ENCODE measurements at places on chromosomes 11 and 22.

DNA sequence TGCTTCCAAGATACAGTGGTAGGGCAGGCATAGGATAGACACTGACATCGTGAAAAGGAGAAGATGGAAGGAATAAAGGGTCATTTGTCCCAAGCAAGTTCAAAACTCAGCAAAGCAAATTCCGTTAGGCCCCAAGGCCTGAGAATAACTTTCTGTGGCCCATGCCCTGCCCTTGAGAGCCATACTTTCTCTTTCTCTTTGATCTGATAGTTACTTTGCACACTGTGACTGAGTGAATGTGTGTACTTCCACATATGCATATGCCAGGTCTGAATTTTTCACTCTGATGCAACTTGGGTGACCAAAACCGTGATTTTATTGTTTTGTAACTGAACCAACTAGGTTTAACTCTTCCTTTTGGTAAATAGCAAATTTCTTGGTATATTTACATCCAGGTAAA, 371.5 kb downstream of the RAB38 start:
- DNase-seq = no peak

- no peak for DNase-seq
Measured at GRCh38 chr22:42317691-42318547, 47.5 kb upstream of the TCF20 start.

DNA sequence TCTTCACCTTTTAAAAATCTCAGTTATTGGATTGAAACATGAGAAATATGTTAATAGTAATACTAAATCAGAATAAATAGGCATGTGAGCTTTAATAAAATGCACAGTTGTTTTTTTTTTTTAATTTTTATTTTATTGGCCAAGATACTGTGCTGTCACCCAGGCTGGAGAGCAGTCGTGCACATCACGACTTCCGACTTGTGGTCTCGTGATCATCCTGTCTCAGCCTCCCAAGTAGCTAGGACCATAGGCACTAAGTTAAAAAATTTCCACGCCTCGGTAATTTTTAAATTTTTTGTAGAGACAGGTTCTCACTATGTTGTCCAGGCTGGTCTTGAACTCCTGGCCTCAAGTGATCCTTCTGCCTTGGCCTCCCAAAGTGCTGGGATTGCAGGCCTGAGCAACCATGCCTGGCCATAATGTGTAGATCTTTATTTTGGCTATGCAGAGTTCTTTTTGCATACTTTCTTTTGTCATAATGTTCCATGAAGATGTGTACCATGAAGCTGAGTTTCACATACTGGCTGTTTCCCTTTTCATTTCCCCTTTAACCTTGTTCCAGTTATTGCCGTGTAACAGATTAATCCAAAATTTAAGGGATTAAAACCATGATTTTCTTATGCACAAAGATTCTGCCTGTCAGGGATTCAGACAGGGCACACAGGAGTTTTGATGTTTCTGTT, 16.0 kb downstream of the CAPRIN1 start:
- no peak for DNase-seq

GRCh38 chr11:126111458-126112116, 48.9 kb upstream of the CDON start:
- DNase-seq = no peak

DNA sequence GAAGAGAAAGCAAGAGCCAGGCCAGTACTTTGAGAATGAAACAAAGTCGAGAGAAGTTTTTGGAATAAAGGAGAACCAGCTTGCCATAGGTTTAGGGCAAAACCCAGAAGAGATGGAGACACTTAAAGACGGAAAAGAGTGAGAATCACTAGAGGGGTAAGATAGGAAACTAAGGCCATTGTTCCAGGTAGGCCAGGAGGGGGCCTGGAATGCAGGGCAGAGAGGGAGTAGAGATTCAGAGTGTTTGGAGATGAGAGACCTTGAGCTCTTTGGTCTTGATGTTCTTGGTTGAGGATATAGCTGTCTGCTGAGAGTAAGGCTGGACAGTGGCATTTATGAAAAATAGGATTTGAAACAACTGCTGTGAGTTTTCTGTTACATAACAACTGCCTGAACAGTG, 263.3 kb upstream of the POU2AF2 start:
- no peak for DNase-seq

GRCh38 chr11:87451395-87451794, 413.7 kb downstream of the TMEM135 start:
- DNase-seq = no peak
